Stimulated activated CD4-positive, alpha-beta T cell treated with anti-CD3 and anti-CD28 coated beads, Interleukin-1b, Interleukin-23, amount 100 ng/mL, for 1 hour (primary cell): ENCODE measurements at places on chromosomes 2 and 18.

DNA sequence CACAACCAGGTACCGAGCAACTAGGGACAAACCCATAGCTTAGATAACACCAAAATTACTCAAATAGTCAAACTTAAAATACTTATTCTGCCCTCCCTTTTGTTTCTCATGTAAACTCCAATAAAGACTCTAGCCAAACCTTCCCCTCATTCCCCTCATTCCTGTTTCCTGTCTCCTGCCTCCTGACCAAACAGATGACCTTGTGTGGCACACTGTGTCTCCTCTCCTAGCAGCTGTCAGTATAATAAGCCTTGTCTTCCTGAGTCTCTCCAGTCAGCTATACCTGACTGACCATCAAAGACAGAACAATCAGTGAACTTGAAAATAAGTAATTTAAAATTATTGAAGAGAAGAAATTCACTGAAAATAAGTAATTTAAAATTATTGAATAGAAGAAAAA lies 14.3 kb downstream of the SULT1C4 start:
- DNase-seq = no peak

DNA sequence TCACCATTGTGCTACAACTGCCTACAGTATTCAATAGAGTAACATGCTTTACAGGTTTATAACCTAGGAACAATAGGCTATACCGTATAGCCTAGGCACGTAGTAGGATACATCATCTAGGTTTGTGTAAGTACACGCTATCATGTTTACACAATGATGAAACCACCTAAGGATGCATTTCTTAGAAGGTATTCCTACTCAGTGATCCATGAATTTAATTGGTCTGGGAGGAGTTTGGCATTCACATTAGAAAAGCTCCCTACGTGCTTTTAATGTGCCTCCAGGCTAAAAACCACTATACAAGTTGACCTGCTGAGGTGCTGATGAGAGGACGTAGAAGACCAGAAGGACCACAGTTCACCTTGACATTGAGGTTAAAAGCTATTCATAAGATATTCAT lies 154.5 kb upstream of the LRRTM1 start:
- DNase-seq = no peak

DNA sequence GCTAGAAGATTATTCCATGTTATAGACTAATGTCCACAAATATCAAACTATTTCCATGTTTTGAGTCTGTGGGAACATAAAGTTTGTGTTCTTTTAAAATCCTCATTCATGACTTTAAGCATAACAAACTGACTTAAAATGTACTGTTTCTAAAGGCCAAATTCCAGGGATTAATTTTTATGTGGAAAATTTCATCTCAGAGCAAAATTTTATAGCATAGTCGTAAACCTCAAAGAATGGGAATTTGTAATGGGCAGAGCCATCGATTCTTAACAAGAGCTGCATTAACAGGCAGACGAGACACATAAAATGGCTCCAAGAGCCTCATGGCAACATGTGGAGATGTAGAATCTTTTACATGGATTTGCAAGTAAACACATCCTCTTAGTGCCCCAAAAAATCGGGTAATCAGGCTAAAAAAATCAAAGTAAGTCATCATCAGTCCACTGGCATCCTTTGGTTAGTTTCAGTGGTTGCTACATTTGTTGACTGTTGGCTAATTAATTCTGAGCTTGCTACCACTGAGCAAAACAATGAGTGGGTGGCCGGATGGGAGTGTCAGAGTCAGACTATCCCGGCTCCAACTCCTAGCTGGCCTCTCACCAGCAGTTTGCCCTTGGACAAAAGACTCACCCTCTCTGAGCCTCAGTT lies 119.6 kb downstream of the FAM210A start:
- no peak for DNase-seq

DNA sequence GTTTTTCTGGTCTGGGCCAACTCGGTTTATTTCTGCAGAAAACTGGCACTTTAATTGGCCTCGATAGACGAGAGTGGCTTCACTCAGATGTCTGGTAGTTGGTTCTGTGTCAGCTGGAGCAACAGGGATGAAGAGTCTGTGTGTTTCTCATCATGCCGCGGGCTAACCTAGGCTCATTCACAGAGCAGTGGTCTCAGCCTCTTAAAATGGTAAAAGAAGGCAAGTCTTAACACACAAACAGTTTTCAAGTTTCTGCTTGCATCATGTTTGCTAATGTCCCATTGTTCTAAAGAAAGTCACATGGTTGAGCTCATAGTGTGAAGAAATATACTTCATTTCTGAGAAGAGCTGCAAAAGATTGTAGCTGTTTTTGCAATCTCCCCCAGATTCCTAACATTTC lies 37.5 kb upstream of the ANXA4 start:
- no peak for DNase-seq

DNA sequence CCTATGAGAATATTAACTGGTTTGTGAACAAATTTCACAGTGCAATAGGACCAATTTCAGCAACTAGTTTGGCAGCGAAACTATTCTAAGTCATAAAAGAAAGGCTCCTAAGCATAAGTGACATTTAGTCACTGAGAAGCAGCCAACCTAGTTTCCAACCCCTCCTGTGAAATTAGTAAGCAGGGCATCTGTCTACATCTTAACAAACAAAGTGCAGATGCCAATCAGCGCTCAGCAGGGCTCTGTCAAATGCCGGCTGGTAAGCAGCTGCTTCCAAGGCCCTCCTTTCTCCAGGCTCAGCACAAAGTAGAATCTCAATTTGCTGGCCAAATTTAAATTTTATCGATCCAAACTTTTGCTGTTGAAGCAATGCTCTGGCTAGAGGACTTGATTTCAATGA lies 124.7 kb downstream of the ICOS start:
- DNase-seq = no peak

DNA sequence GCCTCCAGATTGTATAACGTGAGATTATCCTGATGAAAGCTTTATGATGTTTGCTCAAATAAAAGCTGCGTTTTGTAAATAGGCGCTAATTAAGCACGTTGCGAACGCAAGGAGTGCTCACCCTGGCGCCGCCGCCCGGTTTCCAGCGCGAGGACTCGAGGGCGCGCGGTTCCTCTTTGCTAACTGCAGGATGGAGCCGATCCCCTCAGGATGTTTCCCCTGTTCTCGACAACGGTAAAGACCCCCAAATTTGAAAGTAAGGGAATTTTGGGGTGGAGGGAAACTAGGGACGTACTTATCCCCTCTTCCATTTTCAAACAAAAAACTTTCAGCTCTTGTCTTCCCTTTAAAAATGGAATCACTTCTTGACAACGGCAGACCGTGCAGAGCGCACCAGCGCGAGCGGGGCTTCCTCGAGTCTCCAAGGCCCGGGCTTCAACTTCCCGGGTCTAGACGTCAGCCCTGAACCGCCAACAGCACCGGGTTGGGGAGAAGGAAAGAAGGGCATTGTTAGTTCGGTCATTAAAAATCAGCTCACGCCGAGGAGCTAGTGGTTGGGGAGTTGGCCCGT lies 1.1 kb upstream of the GBX2 start:
- DNase-seq = no peak

DNA sequence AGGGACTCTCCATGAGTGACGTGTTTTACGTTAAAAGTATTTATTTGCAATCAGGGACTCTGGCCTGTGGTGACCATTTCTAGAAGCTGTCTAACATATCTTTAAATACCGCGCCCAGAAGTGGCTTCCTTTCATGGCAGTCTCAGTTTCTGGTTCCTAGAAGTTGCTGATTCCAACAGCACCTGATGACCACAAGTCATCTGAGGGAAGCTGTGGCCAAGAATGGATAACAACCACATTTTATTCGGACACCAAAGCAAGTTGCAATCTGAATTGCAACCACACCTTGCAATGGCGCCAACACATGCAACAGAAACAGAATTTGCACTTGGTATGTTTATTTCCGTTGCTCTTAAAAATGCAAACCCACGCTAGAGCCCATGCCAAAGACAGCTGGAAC lies 33.1 kb downstream of the MEX3C start:
- DNase-seq = no peak

DNA sequence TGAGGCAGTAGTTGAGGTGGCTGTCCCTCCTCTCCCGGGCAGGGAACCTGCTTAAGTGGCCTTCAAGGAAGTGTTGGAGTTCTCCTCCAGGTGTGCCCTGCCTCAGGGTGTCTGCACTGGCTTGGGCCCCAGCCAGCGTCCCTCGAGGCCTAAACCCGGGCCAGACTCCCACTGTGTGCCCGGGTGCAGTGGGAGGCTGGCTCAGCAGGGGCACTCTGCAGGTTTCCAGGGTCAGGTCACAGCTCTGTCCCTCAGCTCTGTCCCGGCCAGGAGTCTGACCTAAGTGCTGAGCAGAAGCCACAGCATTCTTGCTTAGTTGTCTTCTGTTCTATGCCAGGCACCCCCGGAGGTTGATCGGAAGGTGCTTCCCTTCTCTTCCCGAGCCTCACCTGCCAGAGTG lies 69.0 kb upstream of the OTOS start:
- DNase-seq = no peak

DNA sequence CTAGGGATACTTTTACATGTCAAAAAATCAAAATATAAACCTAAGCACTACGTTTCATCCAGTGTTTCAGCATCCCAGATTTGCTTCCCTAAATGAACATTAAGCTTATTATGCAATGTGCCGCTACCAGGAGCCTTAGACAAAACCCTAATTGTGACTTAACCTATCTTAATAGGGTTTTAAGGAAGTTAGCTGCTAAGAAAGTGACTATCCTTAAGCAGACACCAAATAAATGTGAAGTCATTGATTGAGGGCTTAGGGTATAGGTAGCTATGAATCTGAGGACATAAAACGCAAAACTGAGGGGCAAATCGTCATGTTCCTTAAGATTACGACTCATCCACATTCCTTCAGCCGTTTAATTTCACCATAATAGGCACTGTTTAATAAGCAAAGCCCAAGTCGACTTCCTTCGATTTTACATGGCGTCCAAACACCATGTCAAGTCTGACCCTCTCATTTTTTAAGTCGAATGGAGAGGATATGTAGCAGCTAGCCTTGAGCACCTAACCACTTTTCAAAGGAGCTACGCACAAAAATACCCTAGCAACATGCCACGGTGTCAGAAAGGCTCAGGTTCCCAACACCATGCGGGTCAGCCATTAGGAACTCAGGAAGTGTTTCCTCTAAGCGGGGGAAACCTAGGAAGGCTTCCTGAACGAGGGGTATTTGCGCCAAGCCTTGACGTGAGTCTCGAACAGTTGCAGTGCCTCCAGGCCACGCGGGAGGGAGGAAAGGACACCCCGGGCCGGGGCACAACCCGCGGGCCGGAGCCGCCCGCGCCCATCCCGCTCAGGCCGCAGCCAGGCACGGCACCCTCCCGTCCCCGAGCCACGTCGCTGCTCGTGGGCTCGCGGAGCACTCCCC lies 1.0 kb downstream of the HDLBP start:
- no peak for DNase-seq

DNA sequence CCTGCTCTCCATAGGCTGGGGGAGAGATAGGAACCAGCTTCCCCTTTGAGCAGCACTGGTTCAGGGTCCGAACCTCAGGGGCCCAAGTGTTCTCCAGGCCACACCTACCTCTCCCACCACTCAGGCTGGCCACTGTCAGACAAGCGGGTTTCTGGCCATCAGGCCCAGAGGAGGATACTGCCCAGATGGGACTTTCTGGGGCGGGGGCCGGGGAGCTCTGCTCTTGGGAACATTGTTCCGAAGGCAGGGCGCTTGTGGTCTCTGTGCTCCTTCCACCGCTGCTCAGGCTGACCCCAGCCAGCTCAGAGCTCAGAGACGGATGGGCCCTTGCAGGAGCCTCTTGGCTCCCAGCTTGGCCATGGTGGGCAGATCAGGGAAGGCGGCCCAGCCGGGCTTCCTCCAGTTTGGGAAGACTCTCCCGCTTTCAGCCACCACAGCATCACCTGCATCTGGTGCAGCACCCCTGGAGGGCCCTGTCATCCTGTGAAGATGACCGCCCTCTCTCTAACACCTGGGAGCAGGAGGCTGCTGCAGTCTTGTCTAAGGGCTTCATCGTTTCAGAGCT lies 5.2 kb upstream of the TRAF3IP1 start:
- DNase-seq = no peak

GRCh38 chr2:20596193-20596972 lies 54.5 kb downstream of the HS1BP3 start:
- DNase-seq = no peak

DNA sequence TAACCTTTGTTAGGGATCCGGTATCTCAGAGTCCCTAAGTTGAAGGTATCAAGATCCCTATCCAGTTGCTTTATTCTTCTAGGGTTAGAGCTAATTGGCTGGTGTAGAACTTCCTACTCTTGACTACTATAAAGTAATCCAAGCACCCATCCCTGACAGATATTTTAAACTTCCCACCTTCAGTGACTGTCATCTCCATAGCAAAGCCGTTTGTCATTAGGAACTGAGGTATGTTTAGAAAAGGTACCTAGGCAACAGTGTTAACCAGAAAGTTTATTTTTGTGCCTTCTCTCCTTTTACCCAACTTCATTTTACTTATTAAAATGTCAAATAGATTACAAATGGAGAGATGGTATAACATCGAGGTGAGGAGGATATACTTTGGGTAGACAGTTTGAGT lies 4.5 kb downstream of the FAM117B start:
- DNase-seq = no peak

- no peak for DNase-seq
Measured at GRCh38 chr18:7619676-7620075, 52.6 kb downstream of the PTPRM start.

DNA sequence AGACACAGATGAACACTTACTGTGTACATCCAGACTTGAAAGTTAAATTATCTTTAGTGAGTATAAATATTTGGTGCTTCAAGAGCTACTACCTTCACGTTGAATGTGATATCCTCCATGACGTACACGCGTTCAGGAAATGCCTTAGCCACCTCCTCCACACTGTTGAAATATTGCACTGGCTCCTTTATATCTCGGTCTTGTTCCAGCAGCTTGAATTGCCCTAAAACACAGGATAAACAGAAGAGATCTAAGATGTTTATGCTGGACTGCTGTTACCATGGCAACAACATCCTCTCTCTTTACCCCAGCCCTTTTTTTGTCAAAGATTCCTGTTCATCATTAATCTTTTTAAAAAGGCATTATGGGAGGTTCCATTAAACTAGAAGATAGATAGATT lies 120.3 kb downstream of the MEP1B start:
- no peak for DNase-seq

DNA sequence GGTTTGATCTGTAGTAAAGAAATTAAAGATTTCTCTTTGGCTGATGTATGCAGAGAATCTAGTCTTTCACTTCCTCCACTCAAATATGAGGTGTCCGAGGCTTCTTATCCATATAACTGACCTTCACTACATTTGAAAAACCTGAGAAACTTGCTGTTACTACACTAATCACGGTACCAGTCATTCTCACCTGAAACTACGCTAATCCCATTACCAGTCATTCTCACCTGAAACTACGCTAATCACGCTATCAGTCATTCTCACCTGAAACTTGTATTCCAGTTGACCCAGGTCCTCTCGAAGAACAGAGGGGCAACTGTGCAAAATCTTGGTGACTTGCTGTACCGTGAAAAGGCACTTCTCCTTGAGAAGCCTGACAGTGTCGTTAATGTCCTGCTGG lies 5.1 kb downstream of the MTERF4 start:
- no peak for DNase-seq

GRCh38 chr2:28927878-28928277 lies 33.4 kb downstream of the WDR43 start:
- no peak for DNase-seq

GRCh38 chr18:25019931-25020330 lies 332.0 kb downstream of the ZNF521 start:
- no peak for DNase-seq
